ENCODE measurements at places on chromosomes 5 and 9.

DNA sequence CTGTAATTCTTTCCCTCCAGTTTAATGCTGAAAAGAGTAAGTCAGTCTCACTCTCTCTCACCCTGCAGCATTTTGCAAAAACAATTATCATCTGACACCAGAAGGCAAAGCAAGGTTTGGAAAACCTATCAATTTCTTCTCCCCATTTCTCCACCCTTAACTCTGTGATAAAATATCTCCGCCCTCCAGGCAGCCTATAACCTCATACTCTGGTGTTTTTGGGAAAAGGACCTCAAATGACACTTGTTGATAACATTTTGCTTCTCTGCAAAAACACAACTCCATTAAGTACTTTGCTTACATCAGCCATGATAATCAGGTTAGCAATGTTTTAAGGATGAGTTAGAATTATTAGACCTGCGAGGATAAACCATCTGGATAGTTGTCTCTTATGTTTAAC is 2.3 kb downstream of the ANKH start:
- no peak for DNase-seq

- no peak for DNase-seq
Measured at GRCh38 chr5:11139217-11139865, 378.3 kb upstream of the DAP start.

DNA sequence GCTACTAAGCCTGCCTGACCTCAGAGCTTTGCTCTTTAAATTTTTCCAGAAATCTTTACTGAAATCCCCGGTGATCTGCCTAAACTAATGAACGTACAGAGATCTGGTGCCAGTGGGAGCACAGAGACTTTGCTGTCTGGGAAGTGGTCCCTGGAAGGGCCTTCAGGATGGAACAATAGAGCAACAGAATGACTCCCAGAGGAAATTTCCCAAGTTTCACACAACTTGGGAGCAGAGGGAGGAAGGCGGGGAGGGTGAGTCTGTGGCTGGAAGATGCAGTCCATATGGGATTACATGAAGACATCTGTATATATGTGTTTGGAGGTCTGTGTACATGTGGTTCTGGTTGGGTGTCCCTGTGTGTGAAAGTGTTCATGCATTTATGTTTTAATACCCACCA is 638.3 kb downstream of the CCDC171 start:
- no peak for DNase-seq

- DNase-seq: no peak
Measured at GRCh38 chr9:135707252-135708138, 5.5 kb downstream of the KCNT1 start.

- no peak for DNase-seq
Measured at GRCh38 chr9:22031655-22032411, 22.7 kb upstream of the CDKN2B start.

- DNase-seq: no peak
Measured at GRCh38 chr5:143501310-143502044, 98.0 kb upstream of the NR3C1 start.

DNA sequence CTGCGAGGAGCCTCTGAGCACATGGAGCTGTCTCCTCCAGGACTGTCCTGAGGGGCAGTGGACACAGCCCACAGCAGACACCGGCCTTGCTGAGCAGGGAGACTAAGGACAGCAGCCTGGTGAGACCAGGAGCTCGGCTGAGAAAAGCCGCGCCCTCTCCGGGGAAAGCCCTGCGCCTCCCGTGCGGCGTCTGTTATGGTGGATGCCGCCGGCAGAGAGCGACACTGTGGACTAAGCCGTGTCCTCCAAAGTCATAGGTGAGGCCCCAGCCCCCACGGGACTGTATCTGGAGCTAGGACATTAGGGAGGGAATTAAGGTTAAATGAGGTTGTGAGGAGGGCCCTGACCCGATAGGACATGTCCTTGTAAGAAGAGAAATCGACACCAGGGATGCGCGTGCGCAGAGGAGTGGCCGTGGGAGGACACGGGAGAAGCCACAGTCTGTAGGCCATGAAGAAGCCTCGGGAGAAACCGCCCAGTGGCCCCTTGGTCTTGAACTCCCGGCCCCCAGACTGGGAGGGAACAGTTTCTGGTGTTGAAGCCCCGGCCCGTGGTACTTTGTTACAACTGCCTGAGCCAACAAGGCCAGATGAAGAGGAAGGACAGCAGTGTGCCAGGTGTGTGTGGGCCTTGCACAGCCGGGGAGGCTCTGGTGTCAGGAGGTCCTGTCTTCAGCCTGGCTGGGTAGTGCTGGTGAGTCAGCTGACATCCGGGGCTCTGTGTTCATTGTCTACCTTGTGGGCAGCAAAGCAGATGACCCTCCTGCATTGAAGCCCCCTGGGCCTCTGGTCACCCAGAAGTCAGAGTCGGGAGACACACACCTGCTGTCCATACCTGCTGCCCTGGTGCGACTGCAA is 22.1 kb downstream of the MRPL36 start:
- no peak for DNase-seq

DNA sequence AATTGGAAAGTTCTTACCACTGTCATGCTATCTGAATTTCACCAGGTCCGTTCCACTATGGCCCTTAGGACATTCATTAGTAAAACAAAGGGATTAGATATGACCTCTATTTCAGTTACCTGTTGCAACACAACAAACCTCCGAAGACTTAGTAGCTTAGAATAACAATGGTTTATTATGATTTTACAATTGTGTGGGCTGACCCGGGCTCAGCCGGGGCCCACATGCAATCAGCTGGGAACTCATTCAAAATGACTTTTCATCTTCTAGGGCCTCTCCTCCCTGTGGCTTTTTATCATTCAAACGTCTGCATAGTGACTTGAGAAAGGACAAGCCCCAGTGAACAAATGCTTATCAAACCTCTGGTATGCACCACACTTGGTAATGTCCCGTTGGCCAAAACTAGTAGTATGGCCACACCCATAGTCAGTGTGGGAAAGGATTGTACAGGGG is 2.3 kb upstream of the FBXW11 start:
- no peak for DNase-seq

DNA sequence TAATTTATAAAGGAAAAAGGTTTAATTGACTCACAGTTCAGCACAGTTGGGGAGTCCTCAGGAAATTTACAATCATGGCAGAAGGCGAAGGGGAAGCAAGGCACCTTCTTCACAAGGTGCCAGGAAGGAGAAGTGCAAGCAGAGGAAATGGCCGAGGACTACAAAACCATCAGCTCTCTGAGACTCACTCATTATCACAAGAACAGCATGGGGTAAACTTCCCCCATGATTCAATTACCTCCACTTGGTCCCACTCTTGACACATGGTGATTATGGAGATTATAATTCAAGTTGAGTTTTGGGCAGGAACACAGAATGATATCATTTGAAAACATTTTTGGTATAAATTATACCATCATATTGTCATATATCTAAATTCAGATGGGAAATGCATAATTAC is 934.7 kb downstream of the CDH12 start:
- no peak for DNase-seq

- no peak for DNase-seq
Measured at GRCh38 chr5:538801-539468, 14.7 kb upstream of the SLC9A3 start.

DNA sequence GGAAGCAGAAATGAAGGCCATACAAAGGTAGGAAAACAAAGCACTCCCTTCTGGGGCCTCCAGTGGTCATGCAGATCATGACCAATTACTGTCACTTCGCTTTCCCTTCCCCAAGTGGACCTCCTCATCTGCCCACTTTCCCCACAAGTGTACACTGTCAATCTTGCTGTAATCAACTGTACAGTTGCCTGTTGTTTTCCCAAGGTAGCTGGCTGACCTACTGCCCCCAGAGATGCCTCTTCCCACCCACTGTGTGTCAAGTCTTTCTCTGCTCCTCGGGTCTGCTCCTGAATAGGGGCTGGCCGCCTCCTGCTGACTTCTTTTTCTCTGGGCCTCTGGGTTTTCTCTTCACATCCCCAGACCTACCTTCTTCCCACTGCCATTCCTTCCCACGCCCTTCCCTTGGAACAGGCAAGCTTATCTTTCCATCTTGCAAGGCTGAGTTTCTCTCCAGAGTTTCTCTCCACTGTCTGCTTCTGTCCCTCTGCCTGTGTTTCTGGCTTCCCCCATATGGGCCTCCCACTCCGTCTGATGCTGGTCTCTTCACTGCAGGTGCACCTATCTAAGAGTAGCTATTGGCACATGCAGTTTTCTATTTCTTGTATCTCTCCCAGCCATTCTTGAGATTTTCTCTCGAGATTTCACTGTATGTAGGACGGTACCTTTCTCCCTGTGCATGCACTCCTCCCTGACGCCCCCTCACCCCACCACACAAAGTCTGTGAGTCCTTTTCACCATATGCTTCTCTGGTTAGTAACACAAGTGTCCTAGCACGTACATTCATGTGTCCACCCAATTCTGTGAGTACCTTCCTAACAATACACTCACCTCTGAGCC is 2.4 kb downstream of the ELL2 start:
- no peak for DNase-seq

- no peak for DNase-seq
Measured at GRCh38 chr9:19442240-19442639, 33.4 kb downstream of the ACER2 start.

DNA sequence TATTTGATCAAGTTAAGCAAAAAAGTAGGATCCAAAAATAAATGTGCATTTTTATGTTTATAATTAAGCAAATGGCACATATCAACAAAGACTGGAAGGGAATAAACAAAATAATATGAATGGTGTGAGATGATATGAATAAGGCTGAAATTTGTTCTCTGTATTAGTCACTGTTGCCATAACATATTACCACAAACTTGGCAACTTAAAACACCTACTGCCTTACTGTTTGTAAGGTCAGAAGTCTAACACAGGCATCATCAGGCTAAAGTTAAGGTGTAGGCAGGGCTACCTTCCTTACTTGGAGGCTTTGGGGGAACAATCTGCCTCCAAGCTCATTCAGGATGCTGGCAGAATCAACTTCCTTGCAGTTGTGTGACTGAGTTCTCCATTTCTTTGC is 19.3 kb downstream of the PGGT1B start:
- no peak for DNase-seq

DNA sequence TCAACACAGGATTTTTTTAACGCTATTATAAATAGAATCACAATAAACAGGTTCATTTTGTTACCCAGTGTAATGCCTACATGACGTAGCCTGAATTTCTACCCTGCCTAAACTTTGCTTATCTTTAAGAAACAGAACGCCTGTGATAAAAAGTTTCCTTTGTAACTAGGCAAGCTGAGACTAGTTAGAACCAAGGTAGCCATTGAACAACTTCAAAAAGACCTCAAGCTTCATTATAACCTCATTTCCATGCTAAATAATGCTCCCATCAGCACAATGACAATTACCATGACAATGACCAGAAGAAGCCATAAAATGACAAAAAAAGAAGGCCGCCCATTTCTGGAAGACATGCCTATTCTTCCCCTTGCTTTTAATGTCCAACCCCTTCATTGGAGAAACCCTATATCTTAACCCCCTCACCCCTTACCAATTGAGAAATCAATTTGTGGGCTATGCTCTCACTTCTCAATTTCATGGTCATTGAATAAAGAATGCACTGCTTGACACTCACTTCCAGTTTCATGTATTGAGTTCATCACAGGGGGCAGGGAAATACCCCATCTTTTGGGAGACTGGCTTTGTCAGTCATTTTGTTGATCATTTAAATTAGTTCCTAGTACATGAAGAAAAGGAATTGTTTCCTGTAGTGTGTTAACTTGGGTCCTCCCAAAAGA is 276.8 kb downstream of the MCTP1 start:
- no peak for DNase-seq

DNA sequence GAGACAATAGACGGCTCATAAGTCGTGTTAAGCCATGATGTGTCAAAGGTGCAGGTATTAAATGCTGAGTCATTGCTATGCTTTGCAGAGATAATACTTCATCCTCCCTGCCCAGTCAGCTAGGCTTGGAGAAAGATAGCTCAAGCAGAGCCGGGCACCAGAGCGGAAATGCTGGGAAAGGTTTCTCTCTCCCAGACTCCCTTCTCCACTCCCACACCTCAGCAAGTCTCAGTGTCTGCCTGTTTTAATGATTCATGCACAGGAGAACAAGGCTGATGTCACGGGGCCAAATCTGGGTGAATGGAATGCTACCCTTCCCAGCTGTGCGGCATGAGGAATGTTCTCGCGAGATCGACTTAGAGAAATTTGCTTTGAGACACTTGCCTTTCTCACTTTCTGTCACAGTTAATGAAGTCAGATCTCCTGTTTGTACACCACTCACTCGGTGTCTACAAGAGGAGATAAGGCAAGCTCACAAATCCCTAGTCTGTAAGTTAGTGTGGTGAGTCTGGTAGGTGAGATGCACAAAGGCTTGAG is 204.4 kb downstream of the EFNA5 start:
- no peak for DNase-seq

DNA sequence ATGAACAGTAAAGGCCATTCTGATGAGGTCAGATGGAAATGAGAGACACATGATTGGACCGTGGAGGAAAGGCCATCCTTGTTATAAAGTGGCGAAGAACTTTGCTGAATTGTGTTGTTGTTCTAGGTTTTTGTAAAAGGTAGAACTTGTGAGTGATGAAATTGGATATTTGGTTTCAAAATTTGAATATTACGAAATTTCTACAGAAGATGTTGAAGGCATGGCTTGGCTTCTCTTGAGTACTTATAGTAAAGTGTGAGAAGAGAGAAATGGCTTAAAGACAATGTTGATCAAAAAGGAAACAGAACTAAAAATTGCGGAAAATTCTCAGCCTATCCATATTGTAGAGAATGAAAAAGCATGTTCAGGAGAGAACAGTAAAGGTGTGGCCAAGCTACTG is 166.6 kb upstream of the S1PR3 start:
- DNase-seq: no peak

DNA sequence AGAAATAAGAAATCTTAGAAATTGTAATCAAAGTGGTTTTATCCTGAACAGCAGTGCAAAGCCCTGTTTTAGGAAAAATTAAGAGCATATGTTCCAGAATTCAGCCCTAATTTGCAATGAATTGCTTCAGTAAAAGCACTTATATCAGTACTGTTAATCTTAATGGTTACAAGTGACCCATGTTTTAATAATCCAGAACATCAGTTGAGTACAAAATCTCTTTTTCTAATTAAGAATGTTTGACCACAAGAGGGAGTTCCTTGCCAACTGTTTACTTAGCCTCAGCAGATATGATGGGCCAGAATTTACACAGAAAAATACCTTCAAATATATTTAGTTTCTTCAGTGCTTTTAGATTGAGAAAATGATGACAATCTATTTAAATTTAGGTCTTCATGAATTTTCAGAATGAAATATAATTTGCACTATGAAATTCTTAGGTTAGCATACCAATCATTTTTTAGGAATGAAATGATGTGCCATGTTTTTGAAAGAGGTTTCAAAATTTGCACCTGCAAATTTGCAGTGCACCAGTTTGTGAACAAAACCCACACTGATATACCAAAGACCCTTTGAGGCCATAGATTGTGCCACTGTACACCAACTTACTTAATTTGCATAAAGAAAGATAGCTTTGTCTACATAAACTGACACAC is 926.3 kb upstream of the ARRDC3 start:
- DNase-seq: no peak

- no peak for DNase-seq
Measured at GRCh38 chr5:1001406-1002270, 7.0 kb upstream of the NKD2 start.

DNA sequence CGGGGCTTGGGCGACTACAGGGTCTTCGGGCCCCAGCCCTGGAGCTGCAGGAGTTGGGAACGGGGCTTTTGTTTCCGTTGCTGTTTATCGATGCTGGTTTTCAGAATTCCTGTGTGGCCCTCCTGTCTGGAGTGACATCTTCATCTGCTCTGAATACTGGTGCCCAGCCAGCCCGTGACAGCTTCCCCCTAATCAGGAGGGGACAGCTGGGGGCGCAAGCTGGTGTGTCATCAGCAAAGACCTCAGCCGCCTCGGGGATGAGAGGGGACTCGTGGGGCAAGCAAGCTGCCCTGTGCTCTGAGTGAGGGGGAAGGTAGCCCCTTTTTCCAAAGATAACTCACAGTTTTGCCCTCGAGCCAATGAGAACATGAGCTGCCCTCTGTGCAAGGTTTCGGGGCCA is 110.7 kb downstream of the RXRA start:
- DNase-seq: no peak
